ENCODE measurements at places on chromosomes 6 and 20.

DNA sequence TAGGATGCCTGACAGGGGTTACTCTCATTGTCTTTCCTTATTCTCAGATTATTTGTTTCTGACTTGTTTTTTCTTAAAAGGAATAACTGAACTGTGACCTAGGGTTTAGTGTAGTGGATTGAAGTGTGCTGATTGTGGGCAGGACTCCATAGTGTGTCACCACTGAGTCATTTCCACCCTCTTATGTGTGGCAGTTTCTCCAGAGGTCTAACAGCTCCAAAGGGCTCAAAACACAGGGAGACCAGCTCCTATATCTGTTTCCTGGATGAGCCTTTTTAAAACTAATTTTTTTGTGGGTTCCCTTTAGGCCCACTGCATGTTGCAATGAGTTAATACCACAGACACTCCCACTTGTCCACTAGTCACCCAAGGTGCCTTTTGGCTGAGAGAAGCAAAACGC, 951.1 kb upstream of the ADGRB3 start:
- DNase-seq, result no peak

- no peak for DNase-seq
Measured at GRCh38 chr20:11368499-11368898, 549.2 kb upstream of the BTBD3 start.

GRCh38 chr6:158853880-158854213, 34.7 kb upstream of the EZR start:
- DNase-seq, result no peak

- DNase-seq, result no peak
Measured at GRCh38 chr6:148583631-148584030, 163.2 kb upstream of the UST start.

- no peak for DNase-seq
Measured at GRCh38 chr6:72820906-72821305, 199.0 kb downstream of the KCNQ5 start.

GRCh38 chr6:81491454-81492101, 260.9 kb downstream of the TENT5A start:
- no peak for DNase-seq

- DNase-seq, result no peak
Measured at GRCh38 chr6:11971154-11971553, 41.0 kb upstream of the HIVEP1 start.

DNA sequence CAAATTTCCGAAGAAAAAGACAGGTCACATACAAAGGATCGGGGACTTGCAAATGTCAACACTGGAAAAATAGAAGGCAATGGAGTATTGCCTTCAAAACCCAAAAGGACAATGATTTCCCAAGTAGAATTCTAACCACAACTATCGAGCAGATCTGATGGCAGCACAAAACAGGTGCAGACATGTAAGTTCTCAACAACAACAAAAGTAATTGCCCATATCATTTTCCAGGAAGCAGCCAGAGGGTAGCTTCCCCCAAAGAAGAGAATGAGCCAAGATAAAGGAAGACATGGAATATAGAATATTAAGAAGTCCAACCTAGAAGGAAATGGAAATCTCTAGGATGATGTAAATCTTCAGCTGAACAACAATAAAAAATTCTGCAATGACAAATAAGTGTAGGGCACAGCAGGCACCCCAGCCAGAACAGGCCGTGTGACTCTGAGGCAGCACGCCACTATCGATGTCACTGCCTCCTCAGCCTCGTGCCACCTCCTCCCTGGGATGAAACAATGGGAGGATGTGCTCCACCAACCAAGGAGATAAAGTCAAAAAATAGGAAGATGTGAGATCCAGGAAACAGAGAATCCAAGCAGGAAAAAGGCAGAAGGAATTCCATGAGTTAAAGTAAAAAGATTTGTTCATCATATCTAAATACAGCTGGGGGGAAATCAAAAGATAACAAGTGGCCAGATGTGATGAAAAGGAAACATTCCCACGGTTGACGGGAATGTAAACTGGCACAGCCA, 34.1 kb downstream of the SERPINB1 start:
- DNase-seq, result peak; percentile 59

GRCh38 chr6:80217794-80218193, 111.3 kb downstream of the BCKDHB start:
- DNase-seq, result no peak

GRCh38 chr6:150128425-150128824, 14.4 kb upstream of the PPP1R14C start:
- no peak for DNase-seq

- no peak for DNase-seq
Measured at GRCh38 chr6:157556671-157557430, 175.9 kb downstream of the ZDHHC14 start.

GRCh38 chr20:41379551-41379950, 12.9 kb upstream of the EMILIN3 start:
- no peak for DNase-seq

DNA sequence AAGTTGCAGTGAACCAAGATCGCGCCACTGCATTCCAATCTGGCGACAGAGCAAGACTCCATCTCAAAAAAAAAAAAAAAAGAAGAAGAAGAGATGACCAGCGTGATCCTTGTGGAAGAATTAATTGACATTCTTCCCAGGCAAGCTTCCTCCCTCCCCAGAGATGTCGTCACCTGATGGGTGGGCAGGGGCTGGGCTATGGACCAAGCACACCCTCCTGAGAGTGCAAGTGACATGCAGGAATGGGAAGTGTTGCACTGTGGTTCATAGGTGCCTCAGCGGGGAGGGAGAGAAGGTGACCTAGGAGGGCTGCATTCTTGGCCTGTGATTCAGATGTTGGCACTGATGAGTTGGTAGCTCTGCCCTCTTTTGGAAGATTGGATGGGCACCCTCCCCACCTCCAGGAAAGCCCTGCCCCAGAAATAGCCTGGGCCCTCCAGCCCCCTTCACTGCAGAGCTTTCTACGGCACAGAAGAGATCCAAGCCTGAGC, 37.8 kb downstream of the TAF8 start:
- no peak for DNase-seq

DNA sequence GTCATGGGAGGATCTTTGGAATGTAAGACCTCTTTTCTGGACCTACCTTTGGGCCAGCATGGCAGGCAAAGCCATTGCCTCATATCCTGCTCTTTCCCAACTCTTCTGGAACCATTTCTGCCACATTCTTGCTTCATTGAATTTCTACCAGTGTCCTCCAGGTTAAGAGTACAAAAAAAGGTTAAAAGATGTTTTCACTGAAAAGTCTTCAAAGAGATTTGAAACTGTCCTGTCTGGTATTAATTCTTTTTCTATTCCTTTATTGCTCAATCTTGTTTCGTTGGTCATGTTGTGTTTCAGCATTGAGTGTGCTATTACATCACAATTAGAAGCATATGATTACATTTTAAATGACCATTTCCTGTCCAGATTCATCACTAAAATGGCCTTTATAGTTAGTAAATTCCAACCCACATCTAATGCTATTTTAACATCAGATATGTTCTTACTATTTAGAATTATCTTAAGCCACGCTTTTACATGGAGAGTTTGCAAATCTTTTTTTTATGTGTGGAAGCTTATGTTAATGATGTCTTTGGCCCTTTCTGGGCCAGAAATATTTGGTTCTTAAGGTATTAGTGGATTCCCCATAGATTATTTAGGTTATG, 450.9 kb downstream of the GJA1 start:
- DNase-seq, result no peak

- DNase-seq, result no peak
Measured at GRCh38 chr6:143290206-143290605, 160.3 kb downstream of the ADAT2 start.

DNA sequence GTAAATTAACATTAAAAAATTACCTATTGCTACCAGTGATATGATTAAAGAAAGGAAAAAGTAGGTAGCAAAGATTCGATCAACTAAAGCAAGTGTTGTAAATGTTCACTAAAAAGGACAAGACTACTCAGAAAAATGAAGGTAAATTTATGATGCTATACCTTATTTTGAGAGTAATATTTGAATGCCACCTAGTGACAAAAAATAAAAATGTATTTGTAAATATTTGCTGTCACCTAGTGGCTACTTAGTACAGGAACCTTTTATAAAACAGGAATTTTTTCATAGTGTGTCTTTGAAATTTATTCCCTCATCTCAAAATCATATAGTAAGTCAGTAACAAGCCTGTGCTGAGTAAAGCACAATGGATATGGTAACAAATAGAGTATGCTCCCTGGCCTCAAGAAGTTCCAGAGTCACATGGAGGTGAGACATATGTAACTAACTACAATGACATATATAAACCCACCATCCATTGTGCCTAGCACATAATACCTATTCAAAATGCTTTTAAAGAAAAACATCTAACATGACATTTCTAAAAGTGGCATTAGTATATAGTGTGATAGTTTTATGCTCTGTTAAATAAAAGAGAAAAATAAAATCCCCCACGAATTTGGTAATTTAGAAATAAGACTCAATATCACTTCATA, 193.1 kb upstream of the SIM1 start:
- DNase-seq, result no peak

GRCh38 chr6:76166297-76166696, 93.8 kb upstream of the IMPG1 start:
- no peak for DNase-seq

- no peak for DNase-seq
Measured at GRCh38 chr6:169229615-169230321, 23.9 kb downstream of the THBS2 start.

- no peak for DNase-seq
Measured at GRCh38 chr20:4305091-4305490, 289.7 kb upstream of the RNF24 start.

GRCh38 chr6:97462031-97462430, 179.0 kb upstream of the MMS22L start:
- no peak for DNase-seq

GRCh38 chr20:2221921-2222320, 73.9 kb upstream of the TGM3 start:
- DNase-seq, result no peak

DNA sequence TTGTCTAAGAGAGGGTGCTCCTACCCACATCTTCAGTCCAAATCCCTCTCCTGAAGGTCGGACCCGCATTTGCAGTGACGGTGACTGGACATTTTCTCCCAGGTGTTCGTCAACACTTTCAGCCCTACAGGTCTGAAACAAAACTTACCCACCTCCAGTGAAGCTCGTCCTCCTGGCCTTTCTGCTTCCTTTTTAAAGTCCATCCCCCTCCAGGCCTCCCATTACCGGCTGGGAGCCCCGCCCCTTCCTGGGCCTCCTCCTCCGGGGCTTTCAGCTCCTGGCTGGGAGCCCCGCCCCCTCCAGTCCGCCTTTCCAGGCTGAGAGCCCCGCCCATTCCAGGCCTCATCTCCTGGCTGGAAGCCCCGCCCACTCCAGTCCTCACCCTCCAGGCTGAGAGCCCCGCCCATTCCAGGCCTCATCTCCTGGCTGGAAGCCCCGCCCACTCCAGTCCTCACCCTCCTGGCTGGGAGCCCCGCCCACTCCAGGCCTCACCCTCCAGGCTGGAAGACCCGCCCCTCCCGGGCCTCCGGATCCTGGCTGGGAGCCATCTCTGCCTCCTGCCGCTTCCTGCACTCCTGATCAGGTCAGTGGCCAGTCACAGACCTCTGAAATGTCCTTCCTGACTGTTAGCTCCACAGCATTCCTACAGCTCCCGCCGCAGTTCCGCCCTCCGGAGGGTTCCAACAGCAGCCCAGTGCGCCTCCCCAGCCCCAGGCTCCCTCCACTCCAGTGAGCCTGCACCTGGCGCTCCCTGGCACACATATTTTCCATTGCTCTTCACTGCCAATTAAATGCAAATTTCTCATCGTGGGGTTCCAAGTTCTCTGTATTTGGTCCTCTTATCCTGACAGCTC, 98.5 kb downstream of the LY86 start:
- peak; percentile 45 for DNase-seq

DNA sequence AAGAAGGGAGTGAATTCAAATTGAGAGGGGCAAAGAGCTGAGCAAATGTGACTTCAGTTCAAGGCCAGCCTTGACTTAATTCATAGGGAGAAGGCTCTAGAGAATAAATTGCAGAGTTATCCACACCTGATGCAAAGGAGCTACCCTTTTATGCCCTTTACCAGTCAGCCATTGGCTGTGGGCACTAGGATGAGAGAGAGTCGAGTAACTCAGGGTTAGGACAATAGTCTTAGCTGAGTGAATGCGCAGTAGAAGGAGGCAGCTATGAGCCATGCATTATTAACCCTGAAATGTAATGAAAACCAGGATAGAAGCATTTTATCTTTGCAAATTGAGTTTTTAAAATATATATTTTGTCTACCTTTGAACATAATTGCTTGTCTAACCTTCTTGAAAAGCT, 63.0 kb upstream of the TINAG start:
- no peak for DNase-seq

DNA sequence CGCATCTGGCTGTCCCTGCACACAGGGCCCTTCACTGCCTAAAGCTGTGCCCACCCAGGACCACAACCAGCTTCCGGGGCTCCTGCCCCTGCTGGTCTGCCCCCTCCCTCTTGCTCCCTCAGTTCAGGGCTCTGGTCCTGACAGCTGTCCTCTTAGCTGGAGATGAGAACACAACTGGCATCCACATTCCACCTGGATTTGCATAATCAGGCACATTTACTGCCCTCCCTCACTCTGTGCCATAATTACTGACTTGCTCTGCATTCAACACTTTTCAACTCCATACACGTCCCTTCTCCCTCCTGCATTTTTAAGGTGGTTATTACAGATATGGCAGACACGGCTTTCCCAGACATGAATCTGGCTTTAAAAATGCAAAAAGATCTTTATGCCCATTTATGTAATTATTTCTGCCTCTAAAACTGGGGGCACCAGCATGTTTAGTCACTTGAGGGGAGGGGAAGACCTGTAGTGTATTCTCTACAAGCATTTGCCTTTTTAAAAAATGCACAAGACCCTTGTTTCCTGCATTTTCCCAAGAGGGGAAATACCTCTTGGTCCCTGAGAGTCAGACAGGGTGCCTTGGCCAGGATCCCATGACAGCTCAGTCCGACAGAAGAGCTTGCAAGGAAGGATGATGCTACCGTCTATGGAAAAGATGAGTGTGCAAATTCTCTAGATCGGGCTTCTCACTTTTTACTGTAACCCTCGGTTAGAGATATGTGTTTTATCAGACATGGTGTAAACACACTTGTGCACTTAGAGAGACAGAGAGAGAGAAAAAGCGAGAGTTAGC, 401.8 kb downstream of the PREX1 start:
- no peak for DNase-seq

DNA sequence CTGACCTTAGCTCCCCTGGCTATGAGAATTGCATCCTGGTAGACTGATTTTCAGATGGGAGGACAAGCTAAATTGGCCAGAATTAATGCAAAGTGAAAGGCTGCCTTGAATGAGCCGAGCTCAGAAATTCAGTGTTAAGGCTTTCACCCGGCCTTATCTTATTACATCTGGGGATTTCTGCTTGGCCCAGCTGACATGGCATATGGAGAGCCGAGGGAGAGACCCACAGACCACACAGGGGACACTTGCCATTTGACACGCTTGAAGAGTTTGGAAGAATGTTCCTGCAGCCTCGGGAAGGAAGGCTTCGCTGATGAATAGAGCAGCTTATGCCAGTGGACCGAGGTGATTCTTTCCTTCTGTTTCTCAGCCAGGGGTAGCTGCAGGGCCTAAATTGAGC, 9.0 kb downstream of the MOCS3 start:
- no peak for DNase-seq

DNA sequence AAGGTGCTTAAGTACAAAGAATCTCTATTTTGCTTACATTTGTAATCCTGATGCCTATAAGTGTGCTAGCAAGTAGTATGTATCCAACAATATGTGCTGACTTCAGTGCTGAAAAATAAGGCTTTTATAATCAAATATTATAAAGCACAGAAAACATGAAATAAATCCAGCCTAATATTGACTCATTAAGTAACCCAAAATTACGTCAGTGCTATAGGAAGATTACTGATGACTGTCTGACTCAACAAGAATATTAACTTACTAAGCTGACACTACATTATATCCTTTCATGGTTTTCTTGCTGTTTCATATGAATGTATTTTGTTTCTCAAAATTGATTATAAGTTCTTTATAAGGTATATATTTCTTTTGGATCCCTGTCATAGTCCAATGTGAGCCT, 76.1 kb downstream of the ME1 start:
- no peak for DNase-seq
